ENCODE measurements at places on chromosomes 2 and 18.

DNA sequence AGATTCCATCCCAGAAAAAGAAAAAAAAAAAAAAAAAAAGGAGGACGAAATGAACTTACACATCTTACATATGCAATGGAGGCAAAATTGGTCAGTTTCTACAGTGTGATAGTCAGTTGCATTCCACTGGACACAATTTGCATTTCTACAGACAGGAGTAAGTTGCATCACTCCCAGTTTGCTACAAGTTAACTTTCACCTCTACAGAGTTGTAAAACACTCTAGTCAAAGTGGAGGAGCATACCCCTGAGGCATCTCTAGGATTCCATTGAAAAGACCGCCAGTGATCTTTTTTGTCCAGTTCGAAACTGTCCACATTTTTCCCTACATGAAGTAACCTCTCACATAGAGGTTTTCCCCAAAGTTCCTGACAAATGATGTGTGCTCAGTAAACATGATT, 202.8 kb downstream of the VAPA start:
- no peak for DNase-seq

GRCh38 chr2:191020742-191021381, 6.9 kb upstream of the STAT1 start:
- DNase-seq: peak; percentile 74

GRCh38 chr2:203484266-203485112, 50.6 kb downstream of the RAPH1 start:
- peak; percentile 55 for DNase-seq

DNA sequence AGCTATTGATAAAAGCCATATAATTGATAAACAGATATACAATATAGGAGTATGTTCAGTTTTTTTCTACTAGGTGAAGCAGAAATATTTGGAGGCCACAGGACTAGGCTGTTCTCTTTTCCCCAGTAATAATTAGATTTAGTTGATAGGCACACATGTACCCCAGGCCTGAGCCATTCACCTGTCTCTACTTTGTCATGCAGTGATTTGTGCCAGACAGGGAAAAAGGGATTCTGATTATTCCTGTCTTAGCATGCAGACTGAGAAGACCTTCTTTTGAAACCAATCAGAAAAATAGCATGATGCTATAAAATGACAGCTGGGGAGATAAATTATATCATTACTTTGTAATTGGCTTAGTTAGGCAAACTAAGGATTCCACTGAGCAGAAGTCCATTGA, 94.3 kb downstream of the DOCK10 start:
- DNase-seq: no peak

DNA sequence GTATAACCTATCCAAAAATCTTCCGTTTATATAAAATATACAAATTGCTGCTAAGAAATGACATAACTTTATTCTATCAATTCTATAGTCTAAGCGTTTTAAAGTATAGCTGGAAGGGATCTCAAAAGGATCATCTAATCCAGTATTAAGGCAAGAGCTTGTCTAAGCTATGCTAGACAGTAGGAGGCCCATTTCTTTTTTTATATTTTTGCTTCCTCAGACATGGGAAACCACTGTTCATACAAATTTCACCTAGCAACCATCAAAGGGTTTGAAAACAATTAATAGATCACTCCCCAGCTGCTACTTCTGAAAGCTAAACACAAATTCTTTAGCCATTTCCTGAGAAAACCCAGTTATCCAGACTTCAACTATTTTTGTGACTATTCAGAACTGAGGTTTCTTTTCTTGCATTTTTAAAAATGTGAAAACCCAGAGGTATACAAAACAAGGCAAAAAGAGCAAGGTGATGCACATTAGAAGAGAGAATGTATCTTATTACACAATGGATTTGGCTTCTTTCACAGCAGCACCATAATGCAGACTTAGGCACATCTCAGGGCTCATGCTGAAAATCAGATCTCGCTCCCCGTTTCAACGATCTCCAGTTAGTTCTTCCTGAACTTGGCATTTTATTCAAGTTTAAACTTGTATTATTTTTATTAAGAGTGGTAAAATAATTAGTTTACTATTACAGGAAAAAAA, 274.4 kb downstream of the LRP1B start:
- DNase-seq: no peak

GRCh38 chr18:54250846-54251261, 18.5 kb upstream of the POLI start:
- DNase-seq: peak; percentile 60

- no peak for DNase-seq
Measured at GRCh38 chr2:162914161-162914560, 75.6 kb upstream of the KCNH7 start.

DNA sequence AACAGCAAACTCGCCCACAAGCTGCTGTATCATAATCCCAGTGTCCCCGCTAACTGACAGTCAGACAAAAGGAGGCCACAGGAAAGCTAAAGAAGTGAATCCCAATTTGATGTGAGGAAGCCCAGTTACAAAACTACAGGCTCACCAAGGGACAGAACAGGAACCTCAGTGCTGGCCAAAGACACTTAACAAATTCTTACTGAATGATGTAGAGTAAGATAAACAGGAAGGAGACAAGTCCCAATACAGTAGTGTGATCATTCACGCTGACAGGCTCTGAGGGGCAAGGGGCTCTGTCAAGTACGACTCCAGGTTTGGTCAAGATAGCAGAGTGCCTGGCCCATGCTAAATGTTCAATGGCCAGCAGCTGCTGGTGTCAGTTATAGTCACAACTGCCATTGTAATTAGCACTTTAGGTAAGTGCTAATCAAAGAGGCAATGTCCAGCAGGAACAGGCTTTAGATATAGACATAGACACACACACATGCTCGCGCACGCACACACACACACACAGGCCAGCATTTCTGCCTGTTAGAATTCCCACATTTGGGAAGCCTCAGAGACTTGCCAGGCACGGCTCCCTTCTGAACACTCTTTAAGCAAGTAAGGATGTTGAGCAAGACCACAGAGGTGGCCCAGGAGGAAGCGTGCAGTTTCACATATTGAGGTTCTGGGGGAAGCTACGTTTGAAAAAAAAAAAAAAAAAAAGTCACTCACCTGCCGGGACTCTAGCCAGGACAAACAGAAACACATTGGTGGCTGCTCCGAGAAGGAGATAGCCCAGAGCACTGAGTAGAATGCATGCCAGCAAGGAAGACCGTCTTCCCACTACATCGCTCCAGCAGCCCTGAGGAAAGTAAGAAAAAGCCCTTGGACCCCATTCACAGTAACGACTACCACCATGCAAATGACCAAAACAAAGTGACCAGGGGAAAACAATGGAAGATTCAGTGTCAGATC, 35.4 kb upstream of the TMEM182 start:
- DNase-seq: no peak

- no peak for DNase-seq
Measured at GRCh38 chr2:242060212-242060835, 190.8 kb downstream of the RTP5 start.

GRCh38 chr2:95207111-95207961, at the start of gene ZNF892:
TSS of gene ZNF892 (plus strand) at chr2:95207521. CDS start at chr2:95207816, 295 bp downstream.
- peak; percentile 79 for DNase-seq

- peak; percentile 90 for DNase-seq
Measured at GRCh38 chr2:177783835-177784744, 288.5 kb downstream of the PDE11A start.

GRCh38 chr2:77567723-77568122, 45.5 kb upstream of the LRRTM4 start:
- no peak for DNase-seq

DNA sequence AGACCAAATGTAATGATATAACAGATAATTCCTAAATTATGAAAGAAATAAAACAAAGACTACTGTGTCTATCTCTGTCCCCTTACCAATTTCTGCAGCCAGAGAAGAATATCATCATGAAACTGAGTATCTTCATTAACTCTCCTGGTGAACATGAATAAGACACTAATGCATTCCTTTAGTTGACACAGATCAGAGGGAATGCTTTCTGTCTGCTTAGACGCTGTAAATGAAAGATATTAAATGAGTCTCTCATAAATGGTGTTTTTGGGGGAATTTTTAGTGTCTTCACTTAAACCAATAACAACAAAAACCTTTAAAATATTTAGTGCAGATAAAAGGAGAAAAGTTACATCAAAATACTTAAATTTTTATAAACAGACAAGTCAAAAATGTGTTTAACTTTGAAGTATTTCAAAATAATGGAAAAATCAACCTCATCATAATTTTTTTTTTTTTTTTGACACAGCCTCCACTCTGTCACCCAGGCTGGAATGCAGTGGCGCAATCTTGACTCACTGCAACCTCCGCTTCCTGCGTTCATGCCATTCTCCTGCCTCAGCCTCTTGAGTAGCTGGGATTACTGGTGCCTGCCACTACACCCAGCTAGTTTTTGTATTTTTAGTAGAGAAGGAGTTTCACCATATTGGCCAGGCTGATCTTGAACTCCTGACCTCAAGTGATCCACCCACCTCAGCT, 16.0 kb downstream of the EPG5 start:
- DNase-seq: peak; percentile 86

- DNase-seq: no peak
Measured at GRCh38 chr2:27003007-27003406, 29.8 kb upstream of the TMEM214 start.

GRCh38 chr2:82875858-82876257, 1583.2 kb downstream of the SUCLG1 start:
- no peak for DNase-seq

DNA sequence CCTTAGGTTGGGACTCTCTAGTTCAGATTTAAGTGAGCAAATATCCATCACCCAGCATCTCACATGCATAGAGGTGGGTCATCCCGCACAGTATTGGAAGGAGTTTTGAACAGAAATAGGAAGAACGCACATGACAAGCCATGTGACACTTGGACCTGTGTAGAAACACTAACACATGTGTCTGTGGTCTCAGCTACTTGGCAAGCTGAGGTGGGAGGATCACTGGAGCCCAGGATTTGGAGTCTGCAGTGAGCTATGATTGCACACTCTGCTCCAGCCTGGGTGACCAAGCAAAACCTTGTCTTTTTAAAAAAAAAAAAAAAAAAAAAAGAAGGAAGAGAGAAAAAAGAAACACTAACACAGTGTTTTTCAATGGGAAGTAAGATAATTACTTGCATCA, 5.4 kb upstream of the MTCL1 start:
- peak; percentile 4 for DNase-seq

DNA sequence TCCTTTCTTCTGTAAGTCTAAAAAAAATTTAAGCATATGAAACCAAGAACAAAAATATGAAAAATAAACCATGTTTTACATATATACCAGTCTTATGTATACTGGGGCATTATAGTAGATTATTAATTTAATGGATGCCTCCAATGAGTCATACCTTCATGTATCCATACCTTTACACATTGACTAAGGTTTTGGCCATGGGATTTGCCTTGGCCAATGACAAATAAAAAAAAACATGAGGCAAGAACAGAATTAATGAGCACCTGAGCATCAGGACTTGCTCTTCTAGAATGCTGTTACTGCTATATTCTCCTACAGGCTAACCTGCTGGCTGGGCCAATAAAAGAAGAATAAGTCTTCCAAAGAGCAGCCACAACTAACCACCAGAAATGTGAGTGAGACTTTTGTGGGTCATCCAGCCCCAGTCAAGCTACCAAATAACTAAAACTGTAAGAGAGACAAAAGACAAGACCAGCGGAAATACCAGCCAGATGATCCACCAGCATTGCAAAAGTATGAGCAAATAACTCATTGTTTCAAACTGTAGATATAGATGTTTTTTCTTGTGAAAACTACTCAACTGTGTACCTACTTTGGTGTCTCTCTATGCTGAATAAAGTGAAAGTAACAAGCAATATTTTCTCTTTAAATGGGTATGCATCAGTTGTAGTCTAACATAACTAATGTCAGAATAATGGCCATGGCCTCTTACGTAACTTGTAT, 749.6 kb upstream of the VRK2 start:
- no peak for DNase-seq

DNA sequence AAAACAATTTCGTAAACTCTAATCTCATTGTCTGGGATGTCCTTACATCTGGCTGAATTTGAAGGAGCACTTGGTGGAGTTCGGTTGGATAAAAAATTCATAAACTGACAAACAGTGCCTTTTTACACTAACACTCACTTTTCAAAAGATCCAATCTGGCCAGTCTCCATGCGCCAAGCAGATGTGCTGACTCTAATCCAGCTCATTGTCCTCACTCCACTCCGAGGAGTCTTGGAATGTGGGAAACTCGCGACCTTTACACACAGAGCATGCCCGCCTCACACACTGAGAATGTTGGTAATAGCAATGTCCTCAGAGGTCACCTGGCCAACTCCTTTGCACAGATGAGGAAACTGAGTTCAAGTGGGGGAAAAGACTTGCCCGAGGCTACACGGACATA, 66.8 kb downstream of the XDH start:
- DNase-seq: no peak

DNA sequence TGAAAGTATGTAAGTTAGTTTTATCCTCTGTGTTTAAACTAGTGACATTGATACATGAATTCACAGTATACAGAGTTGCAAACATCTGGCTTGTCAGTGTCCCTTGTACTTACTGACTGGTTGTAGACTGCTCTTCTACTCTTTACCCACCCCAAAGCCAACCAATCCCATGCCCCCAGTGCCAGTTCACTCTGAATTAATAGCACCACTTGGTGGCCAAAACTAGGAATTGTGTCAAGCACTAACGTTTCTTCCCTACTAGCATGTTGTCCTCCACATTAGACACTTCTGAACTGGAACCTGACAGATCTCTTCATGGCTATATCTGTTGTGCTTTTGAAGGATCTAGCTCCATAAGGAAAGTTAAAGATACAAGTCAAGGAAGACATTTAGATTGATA, 27.2 kb upstream of the OTX1 start:
- peak; percentile 13 for DNase-seq

DNA sequence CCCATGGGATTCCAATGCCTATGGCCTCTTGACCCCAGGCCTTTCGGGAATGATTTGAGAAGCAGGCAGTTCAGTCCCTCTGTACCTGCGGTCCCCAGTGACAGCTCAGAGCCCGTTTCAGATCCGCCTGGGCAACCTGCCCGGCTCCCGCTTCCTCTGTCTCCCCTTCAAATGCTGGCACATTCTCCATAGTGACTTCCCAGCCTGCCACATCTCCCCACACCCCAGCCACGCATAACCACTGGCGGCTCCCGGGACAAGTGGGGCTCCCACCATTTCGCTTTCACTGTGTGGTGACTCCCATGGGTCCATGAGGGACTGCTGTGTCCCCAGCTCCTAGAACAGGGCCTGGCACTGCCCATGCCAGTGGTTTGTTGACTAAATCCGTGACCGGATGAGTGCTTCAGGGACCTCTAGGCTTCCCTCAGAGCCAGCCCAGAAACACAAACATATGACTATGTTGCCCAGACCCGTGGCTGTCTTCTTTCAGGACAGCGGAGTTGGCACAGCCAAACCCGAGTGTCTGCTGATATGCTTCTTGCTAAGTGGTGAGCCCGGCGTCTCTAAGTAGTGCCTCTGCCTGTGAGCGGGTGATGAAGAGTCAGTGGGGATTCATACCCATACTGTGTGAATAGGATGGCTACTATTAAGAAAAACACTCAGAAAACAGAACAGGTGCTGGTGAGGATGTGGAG, 91.2 kb downstream of the GLI2 start:
- no peak for DNase-seq

- no peak for DNase-seq
Measured at GRCh38 chr2:163675388-163675787, 60.4 kb downstream of the FIGN start.

GRCh38 chr2:164620873-164621763, at the start of gene GRB14:
TSS of gene GRB14 (minus strand) at chr2:164621482. CDS start at chr2:164621309, 173 bp downstream.
- no peak for DNase-seq

GRCh38 chr18:69400253-69400975, at the start of gene DOK6:
TSS of gene DOK6 (plus strand) at chr18:69400888.
- DNase-seq: no peak

Data from MV-4-11 (cell line).